ENCODE measurements at places on chromosomes 5 and 9.
A peak's percentile ranks its signal among the peaks of the same experiment; 100 is the strongest.

DNA sequence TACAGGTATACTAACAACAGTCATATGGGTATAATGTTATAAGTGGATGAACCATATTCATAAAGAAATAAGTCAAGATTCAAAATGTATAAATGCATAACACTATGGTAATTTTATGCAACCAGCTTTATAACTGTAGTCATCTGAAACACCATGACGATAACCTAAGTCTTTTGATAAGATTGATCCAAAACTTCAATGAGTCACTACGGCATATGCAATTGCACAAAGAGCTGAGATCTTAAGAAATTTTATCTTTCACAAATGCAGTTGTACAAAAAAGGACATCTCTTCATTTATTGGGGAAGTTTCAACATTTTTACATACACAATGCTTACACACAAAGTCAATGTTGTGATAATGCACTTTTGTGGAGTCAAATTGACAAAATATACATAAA, 20.3 kb downstream of the FAM81B start:
- no peak for DNase-seq

GRCh38 chr5:177132136-177133095, 1.2 kb upstream of the NSD1 start:
- DNase-seq: peak; percentile 91

DNA sequence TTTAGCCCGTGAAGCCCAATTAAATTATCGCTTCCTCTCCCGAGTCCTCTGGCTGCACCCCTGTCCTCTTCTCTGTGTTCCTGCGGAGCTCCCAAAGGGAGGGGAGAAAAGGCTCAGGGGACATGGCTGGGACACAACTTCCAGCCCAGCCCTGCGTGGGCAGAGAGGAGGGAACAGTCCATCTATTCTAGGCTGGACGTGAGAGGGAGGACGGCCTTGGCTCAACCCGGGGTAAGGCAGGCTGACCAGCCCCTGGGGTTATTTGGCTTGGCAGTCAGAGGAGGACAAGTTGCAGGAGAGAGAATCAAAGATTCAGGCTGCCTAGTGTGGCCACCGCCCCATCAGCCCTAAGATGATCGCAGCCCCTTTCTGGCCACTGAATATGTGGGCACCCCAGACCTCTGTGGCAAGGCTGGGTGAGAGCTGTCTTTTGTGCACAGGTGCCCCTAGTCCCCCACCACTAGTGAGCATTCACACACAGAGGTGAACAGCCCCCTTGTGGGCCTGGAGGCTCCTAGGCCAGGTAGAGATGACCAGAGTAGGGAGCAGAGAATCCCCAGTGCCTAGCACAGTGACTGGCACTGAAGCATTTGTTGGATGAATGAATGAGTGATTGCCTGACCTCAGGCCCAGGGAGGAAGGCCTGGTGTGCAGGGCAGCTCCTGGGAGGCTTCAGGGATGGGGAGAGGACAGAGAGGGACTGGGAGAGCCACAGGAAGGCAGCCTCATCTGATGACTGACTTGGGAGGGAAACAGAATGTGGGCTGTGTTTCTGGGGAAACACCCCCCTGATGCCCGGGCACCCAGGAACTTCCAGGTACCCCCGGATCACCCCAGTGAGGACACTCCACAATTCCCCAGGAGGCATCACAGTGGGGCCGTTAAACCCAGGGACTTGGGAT, 133.9 kb downstream of the C9orf50 start:
- no peak for DNase-seq

DNA sequence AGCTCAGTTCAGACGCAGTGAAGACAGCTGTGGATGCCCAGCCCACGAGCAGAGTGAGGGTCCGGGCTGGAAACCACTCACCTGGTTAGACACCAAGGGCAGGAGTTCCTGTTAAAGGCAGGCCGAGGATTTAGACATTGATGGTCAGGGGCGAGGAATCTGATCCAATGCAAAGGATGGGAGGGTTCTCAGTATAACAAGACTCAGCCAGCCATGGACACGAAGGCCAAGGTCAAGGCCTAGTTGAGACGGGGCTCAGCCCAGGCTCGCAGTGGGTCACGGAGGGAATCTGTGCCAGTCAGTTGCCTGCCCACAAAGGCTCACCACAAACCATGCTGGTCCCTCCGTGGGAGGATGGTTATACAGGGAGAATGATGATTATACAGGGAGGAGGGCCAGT, 63.3 kb upstream of the FCN1 start:
- DNase-seq: no peak

DNA sequence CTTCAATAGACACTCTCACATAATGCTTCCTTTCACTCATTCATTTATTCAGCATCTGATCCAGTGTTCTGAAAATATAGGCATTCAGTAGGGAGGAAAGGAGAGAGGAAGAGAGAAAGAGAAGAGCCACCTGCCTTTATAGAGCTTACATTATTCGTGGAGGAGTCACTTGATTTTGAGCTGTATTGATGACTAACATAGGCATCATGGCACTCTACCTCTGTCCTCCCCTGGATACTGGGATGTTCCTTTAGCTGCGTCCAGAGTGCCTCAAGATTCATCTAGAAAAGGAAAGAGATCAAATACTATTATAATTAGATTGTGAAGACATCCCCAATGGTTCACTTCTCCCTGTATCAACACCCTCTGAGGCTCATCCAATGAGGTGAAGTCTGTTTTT, 345.1 kb downstream of the SPATA31D1 start:
- DNase-seq: no peak

Measured in eye (tissue), 1 donor.